Skeletal muscle cell (primary cell): ENCODE measurements at places on chromosomes 12 and 14.

DNA sequence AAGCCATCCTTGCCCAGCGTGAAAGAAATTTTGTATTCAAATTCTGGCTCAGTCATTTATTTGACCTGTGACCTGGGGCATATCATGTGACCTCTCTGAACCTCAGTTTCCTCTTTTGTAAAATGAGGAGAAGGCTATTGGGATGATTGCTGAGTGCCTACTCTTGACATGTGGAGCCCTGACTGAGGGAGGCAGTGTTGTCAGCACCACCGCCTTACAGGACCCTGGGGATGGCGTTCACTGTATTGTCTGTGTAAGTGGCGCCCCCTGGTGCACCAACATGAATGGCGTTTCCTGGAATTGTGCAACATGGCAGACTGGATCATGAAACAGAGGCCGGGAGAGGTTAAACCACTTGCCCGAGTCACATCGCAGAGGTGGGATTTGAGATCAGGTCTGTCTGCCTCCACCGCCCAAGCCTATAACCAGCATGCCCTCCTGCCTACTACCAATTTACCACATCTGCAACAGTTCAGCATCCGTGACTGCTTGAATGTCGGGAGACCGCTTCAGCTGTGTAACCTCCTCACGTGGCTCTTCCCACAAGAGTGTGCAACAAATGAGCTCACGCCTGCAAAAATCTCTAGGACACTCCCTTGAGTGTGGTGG is 20.1 kb upstream of the CCDC63 start:
- DNase-seq, result peak; percentile 36

DNA sequence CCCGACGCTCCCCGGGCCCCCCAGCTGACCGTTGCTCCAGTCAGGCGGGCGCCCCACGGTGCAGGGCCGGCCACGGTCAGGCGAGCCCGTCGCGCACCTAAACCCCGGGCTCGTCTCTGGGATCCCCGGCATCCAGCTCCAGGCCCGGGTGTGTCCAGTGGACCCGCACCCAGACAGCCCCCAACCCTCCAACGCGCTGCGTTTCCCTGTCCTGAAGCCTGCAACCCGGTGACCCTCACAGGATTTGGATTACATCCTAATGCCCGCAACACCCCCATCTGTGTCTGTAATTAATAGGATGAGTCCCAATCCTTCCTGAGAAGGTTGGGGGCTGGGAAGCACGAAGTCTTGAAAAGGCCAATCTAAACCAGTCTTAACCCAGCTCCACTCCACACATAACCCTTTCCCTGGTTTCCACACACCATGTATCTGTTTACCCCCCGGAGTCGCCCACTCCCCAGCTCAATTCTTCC is 10.4 kb downstream of the CPNE6 start:
- DNase-seq, result no peak

GRCh38 chr12:13937735-13938134 is 43.7 kb downstream of the GRIN2B start:
- no peak for DNase-seq

- DNase-seq, result no peak
Measured at GRCh38 chr14:106883218-106883692, 1356.9 kb downstream of the TMEM121 start.

DNA sequence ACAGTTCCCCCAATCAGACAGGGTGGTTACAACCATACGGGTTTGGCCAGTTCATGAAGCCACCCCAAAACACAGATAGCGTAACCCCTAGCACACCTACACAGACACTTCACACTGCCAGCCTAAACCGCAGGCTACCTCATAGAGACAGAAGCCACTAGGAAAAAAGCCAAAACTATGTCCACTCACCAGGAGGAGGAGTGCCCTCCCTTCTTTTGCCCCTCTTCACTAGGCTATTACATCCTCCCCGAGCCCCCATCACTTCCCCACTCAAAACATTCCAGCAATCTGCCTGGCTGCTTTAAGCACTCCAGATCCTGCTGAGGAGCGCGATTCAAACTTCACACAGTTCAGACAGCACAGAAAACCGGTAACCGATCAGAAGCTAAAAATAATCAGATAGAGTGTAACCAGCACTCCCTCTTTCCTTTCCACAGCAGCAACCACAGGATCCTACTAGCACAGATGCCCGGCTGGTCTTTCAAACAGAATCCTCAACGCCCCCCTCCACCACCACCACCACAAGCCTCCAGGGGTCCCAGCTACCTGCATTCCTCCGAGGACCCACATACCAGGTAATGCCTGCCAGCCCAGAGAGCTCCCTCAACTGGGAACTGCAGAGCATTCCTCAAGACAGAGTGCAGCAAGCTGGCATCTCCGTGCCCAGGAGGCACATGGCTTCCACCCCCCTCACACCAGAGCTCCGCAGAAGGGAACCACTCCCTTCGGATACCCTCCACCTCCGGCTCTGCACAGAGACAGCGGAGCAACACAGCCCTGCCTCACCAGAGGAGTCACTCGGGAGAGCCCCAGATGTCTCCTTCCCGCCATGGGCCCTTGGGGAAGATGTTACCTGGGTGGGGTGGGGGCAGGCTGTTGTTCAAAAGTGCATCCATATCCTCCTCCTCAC is 1.5 kb downstream of the CHD4 start:
- DNase-seq, result no peak
